ENCODE measurements at places on chromosomes 16 and 17.

DNA sequence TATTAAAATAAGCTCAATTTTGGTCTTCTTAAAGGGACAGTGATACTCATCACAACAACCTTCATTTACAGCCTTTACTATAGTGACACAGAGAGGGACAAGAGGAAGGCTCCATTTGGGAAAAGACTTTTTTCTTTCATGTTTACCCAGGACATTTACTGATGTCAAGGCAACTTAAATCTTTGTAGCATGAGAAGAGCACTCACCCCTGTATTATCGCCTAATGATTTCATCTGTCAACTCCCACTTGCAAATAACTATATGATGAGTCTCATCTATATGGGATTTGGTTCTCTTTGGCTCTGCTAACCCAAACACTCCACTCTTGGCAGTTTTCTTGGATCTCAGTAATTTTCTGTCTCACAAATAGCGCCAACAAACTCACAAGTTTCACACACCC, 24.1 kb downstream of the BLMH start:
- no peak for DNase-seq

DNA sequence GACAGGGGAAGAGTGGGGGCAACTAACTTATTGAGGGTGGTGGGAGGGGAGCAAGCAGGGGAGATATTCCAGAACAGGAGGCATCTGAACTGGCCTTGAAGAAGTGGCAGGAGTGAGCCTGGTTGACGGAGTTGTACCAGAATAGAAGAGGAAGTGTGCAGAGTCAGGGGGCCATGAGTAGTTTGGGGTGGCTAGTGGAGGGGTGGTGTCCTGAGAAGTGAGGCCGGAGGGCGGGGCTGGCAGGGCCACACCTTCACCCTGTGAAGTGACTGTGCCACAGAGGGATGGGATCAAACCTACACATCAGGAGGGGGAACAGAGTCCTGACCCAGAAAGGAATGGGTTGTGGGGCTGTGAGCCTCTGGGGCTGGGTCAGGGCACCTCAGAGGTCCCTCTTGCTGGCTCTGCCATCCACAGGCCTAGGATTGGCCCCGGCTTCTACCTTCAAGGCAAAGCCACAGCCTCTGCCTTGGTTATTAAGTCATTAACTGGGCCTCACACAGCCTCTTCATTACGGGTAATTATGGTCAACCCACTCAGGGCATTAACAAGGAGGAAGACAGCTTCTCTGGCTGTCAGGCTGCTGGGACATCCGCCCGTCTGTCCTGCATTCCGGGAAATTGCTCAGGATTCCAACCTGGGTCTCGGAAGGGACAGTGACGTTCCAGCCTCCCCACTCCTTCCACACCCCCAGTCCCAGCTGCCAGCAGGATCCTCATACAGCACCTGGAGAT, 12.7 kb downstream of the SPNS2 start:
- no peak for DNase-seq

- peak; percentile 98 for DNase-seq
These were observed 2.5 kb downstream of the KRT32 start for GRCh38 chr17:41464682-41465081.

- DNase-seq, result peak; percentile 66
These were observed 678 bp upstream of the GH1 start for GRCh38 chr17:63919311-63919723.

DNA sequence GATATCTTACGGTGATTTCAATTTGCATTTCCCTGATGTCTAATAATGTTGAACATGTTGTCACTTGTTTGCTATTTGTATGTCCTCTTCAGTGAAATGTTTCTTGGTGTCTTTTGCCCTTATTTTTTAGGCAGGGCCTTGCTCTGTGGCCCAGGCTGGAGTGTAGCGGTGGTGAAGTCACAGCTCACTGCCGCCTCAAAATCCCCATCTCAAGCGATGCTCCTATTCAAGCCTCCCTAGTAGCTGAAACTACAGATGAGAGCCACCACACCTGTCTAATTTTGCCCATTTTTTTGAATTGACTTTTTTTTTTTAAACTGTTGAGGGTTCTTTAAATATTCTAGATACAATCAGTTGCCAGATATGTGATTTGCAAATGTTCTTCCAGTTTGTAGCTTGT, 8.3 kb downstream of the UBE2G1 start:
- DNase-seq, result no peak

GRCh38 chr17:70242781-70243437, 73.6 kb downstream of the KCNJ2 start:
- no peak for DNase-seq

GRCh38 chr16:14003074-14003570, 68.0 kb upstream of the MRTFB start:
- peak; percentile 84 for DNase-seq

GRCh38 chr16:85126705-85127378, 14.6 kb upstream of the CIBAR2 start:
- peak; percentile 79 for DNase-seq

DNA sequence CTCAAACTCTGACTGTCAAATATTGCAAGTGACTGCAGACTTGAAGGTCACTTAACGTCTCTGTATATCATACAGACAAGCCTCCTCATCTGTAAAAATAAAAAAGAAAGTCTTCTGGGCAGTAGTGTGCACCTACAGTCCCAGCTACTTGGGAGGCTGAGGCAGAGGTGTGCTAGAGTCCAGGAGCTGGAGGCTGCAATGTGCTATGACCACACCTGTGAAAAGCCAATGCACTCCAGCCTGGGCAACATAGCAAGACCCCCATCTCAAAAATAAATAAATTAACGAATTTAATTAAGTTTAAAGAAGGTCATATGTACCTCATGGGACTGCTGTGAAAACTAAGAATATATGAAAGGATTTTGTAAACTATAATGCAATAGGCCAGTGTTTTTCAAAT, 35.0 kb upstream of the C17orf78 start:
- no peak for DNase-seq

DNA sequence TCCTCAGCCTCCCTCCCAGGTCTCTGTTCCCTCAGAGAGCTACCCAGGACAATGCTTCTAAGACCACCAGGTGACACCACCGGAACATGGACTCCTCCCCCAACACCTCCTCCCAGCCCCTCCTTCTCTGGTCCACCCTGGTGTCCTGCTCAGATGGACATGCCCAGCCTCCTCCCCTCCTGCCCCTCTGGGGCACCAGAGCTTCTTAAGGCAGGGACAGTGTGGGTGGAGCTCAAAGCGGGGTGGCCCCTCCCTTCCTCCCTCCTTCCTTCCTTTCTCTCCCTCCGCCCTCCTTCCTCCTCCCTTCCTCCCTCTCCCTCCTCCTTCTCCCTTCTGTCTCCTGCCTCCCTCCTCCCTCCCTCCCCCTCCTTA, 22.7 kb downstream of the TRPV3 start:
- DNase-seq, result peak; percentile 66

GRCh38 chr16:81424771-81425170, 19.8 kb upstream of the CMIP start:
- peak; percentile 22 for DNase-seq

DNA sequence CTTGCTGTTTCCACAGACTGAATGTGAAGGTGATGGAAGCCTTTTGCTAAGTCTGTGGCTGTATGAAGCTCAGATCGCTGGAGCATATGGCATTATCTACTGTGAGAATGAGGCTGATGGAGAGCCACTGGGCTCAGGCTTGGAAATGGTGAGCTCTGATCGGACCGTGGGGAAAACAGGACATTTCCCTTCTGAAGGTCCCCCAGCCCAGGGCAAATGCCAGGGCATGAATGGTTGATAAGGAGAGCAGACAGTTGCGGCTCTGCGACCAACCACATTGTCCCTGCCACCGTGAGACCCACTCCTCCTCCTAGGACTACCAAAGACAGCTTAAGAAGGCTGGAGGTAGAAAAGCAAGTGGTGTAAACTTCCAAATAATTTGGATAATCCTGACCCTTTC, 4.7 kb upstream of the CUEDC1 start:
- DNase-seq, result no peak

DNA sequence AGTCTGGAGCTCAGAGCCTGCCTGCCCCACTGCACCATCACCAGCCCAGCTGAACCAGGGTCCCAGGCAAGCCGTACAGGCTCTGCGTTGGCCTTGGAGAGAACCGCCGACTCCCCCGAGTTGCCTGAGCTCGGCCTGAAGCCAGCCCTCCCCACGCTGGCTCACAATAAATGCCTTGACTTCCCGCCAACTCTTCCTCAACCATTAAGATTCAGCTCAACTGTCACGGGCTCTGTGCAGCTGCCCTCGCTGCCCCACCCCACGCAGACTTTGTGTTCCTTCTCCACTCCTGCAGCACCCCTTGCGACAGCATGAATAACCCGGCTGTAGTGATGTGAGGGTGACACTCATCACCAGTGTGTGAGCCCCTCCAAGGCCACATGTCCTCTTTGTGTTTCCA, 4.8 kb upstream of the QPRT start:
- DNase-seq, result peak; percentile 37

GRCh38 chr17:7713782-7714181, 3.8 kb upstream of the DNAH2 start:
- DNase-seq, result no peak

DNA sequence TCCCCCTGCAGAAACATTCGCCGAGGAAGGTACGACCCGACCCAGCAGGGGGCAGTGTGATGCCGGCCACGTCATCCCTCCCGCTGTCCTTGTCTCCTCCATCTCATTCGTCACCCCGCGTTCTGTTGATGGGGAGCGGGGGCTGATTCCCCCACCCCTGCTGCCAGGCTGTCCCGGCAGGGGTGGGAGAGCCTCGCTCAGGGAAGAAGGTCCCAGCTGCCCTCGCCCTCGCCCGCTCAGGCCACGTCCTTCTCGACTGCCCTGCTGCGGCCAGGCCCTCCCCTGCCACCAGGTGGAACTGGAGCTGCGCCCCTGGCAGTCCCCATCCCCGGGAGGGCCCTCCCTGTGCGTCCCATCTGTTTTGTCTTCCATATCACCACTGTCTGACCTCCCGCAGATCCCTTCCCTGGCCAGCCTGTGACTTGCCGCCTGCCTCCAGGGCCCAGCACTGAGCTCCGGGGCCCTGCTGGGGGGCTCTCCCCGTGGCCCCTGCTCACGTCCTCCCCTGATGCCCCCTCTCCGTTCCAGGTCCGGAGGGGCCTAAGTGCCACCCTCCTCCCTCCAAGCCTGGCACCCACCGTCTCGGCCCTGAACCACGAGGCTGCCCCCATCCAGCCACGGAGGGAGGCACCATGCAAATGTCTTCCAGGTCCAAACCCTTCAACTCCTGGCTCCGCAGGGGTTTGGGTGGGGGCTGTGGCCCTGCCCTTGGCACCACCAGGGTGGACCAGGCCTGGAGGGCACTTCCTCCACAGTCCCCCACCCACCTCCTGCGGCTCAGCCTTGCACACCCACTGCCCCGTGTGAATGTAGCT, 20.6 kb downstream of the ADAM11 start:
- peak; percentile 83 for DNase-seq

DNA sequence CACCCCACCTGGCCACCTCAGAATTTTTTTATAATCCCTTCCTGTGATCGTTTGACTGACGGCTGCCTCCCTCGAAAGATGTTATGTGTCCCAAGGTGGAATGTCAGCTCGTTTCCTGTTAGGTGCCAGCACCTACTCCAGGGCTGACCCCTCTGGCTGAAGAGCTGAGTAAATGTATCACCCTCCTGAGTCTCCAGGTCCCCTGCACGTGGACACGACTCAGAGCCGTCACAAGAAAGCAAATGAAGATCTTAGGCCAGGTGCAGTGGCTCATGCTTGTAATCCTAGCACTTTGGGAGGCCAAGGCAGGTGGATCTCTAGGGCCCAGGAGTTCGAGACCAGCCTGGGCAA, 273.2 kb downstream of the C16orf95 start:
- no peak for DNase-seq

- DNase-seq, result no peak
These were observed 6.5 kb downstream of the ABHD15 start for GRCh38 chr17:29560316-29560715.

DNA sequence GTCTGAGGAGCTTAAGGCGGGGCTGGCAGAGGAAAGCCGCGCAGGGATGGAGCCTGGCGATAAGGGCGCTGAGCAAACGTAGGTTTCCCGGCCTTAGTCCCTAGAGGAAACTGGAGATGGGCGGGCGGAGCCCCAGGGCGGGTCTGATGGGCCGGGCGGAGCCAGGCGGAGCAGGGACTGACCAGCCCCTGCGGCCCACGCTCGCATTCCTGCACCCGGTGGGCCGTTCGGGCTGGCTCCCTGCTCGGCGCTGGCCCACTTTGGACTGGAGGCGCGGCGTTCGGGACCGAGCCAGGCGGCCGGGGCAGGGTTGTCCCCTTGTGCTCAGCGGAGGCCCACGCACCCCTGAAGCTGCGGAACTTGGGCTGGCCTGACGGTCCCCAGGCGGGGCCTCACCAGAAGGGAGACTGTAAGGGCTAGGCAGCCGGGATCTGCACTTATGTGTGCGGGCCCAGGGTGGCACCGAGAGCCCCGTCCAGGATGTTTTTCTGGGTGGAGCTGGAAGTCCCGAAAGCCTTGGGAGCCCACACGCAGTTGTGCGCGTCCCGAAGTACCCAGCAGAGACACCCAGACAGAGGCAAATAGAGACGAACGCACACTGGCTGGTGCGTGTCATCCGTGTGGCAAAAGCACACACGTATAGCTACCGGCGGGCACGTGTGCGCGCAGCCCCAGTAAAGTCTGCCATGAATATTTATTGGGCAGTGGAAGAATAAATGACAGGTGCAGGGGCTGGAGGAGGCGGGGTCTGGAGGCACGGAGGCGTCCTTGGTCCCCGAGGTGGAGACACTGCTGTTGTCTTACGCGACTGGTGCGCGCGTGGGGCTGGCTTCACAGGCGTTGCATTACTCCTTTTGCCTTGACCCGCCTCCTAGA, 1.4 kb downstream of the PYDC1 start:
- DNase-seq, result peak; percentile 75

DNA sequence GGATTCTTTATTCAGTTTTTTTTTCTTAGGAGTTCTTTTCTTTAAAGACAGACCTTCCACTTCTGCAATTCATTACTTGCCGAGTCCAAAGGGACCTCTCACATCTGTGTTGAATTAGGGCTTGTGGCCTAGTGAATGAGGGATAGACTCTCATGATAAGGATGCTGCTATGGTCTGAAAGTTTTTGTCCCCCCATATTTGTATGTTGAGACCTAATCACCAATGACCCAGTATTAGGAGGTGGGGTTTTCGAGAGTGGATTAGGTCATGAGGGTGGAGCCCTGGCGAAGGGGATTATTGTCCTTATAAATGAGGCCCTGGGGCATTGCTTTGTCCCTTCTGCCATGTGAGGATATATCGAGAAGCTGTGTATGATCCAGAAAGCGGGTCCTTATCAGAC, 9.5 kb downstream of the KRT12 start:
- DNase-seq, result peak; percentile 78

GRCh38 chr17:7992924-7993323, 9.5 kb upstream of the GUCY2D start:
- no peak for DNase-seq

DNA sequence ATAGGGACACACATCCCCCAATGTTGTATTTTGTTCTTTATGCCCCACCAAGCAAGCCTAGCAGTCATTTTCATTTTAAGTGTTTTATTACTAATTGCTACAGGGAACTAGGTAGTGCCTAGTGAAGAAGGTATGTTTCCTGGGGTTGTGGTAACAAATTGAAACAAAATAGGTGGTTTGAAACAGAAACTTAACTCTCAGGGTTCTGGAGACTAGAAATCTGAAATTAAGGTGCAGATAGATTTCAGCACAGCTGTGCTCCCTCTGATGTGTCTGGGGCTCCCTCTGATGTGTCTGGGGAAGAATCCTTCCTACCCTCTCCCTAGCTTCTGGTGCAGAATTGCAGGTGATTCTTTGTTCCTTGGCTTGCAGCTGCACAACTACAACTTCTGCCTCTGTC, 390.1 kb downstream of the ZFHX3 start:
- DNase-seq, result no peak
